ENCODE measurements at places on chromosomes 1 and 21. TPM values are rescaled to one million over a fixed set of nuclear protein-coding genes. Genes with fewer than 3 reads are reported as not detected.

ZSCAN20 gene
- 8.1 TPM for total RNA-seq

PDC gene
- not detected for total RNA-seq

CFHR1 gene
- not detected for total RNA-seq

ESRRG gene
- not detected for total RNA-seq

FTCD gene
- total RNA-seq, result not detected

KRTAP21-2 gene
- total RNA-seq, result not detected

SRRM1 gene
- 18.8 TPM for total RNA-seq

TRIM67 gene
- total RNA-seq, result not detected

ZSWIM5 gene
- not detected for total RNA-seq

PDPN gene
- 3.8 TPM for total RNA-seq

HFM1 gene
- total RNA-seq, result not detected

SLC39A1 gene
- 134 TPM for total RNA-seq

KRTAP11-1 gene
- not detected for total RNA-seq

BCL2L15 gene
- total RNA-seq, result not detected

HRNR gene
- total RNA-seq, result not detected

MYOM3 gene
- 0.21 TPM for total RNA-seq

TTC39A gene
- 8.1 TPM for total RNA-seq

SIM2 gene
- total RNA-seq, result 0.96 TPM
